Amniotic stem cell (primary cell): ENCODE measurements at places on chromosomes 1 and 21.

DNA sequence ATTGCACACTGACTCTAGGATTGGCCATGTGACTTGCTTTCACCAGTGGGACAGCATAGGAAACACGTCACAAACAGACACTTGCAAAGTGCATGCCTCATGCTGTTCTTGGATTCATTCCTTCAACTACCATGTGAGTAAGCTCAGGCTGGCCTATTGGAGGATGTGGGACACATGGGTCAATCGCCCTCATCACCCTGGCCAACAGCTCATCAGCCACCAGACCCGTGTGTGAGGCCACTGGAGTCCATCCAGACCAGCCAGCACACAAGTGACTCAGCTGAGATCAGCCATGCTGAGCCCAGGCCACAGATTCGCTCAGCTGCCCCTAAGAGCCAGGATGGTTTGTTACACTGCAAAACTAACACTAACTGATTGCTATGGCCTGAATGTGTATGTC is 216.1 kb upstream of the GRIK3 start:
- no peak for DNase-seq

GRCh38 chr1:199784138-199784895 is 243.2 kb upstream of the NR5A2 start:
- DNase-seq: no peak

DNA sequence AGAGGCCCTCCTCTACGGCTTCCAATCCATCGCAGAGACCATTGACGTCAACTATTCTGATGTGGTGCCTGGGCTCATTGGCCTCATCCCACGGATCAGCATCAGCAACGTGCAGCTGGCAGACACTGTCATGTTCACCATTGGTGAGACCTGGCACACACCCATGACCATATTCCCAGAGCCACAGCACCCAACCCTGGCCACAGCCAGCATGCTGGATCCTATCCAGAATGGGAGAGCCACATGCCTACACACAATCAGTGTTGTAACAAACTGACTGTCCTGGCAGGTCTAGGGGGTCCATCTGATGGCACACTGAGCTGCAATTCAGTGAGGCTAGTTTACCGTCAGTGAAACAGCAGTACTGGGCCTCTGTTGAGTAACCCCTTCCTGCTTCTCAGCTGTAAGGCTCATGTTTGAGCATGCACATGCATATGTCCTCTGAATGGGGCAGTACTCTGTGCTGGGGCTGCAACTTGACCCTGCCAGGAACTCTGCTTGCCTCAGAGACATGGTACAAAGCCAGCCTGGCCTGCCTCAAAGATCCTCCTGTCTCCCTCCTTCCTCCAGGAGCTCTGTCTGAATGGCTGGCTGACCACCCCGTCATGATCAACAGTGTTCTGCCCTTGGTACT is 10.8 kb downstream of the IPO13 start:
- no peak for DNase-seq

GRCh38 chr1:207565546-207566468 is 69.8 kb downstream of the CR1 start:
- no peak for DNase-seq

DNA sequence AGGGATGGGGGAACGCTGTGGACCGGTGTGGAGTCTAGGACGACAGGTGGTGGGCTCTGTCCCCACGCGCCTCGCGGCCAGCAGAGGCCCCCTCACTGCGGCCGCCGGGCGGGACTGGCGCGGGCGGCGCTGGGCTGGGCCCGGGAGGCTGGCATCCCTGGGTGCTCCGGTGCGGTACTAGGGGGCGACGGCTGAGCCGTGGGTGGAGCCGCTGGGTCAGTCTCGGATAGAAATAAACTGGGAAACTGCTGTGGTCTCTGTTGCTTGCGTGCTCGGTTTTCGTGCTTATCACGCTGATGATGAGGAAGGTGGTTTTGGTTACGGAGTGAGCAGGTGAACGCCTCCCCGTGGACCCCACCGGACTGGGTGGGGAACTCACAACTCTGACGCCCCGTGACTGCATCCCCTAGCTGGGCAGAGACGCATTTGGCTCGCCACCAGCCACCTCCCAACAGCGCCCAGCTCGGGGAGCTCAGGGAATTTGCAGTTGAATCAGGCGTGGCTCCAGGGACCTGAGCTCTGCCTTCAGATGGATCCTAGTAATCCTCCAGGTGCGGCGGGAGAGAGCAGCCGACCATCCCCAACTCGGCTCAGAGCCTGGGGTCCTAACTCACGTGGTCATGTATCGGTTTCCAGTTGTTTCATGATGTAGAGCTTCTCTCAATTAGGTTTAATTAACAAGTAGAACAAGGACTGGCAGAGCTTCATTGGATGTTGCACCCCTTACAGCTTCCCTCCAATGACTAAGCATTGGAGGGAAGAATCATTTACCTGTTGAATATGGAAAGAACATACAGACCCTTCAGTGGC is 32.1 kb downstream of the HSD17B7 start:
- no peak for DNase-seq

DNA sequence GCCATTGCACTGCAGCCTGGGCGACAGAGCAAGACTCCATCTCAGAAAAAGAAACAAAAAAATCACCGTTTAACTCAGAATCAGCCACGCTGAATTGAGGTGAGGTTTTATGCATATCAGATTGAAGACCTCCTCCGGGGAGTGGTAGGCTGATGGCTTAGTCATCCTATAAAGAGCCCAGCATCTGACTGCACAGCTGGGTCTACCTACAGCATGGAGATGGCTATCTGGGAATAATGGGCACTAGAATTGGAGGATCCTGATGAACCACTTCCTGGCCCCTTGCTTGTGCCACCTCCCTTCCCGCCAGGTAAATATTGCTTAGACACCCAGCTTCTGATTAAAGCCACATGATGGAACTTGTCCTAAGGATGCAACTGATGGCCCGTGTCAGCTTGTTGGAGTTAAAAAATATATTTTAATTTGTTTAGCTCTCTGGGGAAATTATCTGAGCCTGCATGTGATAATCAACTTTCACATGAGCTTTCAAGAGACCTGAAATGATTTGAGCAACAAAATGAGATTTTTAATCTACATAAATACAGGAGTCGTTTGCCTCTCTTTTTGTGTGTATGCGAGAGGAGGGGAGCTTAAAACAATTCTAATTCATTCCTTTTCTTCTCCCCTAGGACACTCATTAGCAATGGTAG is 157.2 kb downstream of the KIF26B start:
- DNase-seq: no peak

- no peak for DNase-seq
Measured at GRCh38 chr1:247180581-247180980, 8.8 kb upstream of the ZNF124 start.

DNA sequence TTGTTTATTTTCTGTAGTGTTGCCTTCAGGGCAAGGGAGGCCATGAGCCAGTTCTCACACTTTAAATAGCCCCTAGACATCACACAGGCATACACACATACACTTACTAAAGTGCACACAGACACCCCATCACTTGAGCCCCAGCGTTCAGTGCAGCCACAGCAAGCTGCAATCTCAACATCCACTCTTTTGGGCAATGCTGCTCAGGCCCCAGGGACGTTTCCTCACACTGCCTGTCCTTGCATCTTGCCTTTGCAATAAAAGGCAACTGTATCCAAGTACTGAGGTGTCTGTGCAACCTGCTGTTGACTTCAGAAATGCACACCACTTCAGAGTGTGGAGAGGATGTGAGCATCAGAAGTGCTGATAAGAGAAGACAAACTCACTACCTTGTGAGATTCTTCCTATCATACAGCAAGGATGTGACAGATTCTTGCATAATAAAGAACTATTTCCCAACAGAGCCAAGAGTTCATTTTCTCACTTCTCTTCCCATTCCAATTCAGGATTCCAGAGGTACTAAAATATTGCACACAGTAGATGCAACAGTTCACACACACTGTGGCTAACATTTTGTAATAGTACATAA is 36.2 kb downstream of the IRF2BP2 start:
- no peak for DNase-seq

- no peak for DNase-seq
Measured at GRCh38 chr1:212158912-212159796, 123.6 kb downstream of the DTL start.

- DNase-seq: no peak
Measured at GRCh38 chr1:90650401-90650800, 66.7 kb downstream of the BARHL2 start.

DNA sequence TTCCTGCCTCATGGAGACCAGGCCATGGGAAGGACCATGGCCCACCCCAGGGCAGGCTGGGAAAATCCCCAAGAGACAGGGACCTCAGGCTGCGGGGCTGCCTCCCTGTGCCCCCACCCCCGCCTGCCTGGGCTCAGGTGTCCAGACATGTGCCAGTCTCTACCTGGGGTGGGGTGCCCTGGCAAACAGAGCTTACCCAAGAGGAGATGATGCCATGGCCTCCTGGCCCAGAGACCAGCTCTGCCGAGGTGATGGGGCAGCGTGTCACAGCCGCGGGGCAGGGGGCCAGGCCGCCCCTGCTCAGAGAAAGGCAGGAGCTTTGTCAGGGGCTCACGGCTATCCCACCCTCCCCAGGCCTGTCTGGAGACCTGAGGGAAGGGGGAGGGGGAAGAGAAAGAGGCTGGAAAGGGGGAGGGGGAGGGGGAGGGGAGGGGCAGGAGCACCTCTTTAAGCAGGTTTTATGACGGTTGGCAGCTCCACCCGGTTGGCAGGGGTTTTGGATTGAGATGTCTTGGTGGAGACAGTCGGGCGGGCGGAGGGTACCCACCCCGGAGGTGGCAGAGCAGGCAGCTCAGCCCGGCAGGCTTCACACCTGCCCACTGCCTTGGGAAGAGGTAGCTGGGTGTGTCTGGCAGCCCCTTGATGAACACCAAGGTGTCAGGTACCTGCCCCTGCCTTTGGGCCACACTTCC is 101.5 kb upstream of the IFFO2 start:
- no peak for DNase-seq

DNA sequence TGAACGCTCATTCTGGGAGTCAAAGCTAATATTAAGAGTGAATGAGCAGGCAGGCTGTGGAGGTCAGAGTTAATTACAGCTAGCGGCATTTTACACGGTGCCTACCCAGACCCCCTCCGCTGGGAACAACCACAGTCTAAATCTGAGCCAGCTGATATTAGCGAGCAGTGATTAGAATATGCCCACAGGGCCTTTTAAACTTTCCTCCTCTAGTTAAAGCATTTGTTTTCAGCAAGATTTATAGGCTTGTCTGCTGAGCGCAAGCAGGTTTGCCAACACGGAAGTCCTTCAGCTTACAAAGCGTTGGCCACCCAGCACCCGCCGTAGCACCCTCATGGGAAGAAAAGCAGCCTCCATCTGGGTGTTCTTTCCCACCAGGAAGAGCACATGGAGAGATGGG is 72.1 kb downstream of the LMX1A start:
- no peak for DNase-seq

GRCh38 chr1:110579460-110579859 is 26.7 kb downstream of the KCNA2 start:
- DNase-seq: no peak

GRCh38 chr1:74681851-74682250 is 8.3 kb upstream of the ERICH3 start:
- no peak for DNase-seq

GRCh38 chr21:15204970-15205286 is 140.1 kb upstream of the NRIP1 start:
- DNase-seq: no peak

GRCh38 chr1:55444667-55445066 is 229.5 kb upstream of the USP24 start:
- DNase-seq: no peak

GRCh38 chr1:183609759-183610452 is 19.6 kb upstream of the NCF2 start:
- no peak for DNase-seq

DNA sequence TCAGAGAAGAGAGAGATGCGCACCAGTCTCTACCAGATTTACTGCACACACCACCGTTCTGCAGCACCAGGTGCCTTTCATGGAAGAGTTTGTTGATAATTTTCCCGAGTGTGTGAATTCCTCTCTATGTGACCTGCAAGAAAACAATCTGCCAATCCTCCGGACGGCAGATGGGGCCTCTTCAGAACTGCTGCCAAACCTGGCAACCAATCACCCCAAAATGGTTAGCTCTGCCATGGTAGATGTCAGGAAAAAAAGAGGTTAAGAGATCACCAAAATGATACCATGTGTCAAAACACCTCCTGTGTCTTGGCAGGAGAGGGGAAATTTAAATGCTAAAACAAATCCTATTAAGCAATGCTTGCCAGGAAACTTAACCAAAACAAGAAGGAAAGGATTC is 96.5 kb downstream of the DAB1 start:
- no peak for DNase-seq

GRCh38 chr1:12215118-12215961 is 14.5 kb upstream of the VPS13D start:
- DNase-seq: no peak

DNA sequence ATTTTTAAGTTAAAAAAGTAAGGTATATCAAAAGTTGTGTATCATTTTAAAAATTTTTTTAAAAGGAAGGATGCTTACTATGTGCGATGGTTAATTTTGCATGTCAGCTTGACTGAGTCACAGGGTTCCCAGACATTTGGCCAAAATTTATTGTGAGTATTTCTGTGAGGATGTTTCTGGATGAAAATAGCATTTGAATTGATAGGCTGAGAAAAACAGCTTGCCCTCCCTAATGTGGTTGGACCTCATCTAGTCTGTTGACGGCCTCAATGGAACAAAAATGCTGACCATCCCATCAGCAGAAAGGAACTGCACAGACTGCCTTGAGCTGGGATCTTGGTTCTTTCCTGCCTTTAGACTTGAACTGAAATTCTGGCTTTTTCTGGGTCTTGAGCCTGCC is 724.5 kb downstream of the NCAM2 start:
- no peak for DNase-seq

DNA sequence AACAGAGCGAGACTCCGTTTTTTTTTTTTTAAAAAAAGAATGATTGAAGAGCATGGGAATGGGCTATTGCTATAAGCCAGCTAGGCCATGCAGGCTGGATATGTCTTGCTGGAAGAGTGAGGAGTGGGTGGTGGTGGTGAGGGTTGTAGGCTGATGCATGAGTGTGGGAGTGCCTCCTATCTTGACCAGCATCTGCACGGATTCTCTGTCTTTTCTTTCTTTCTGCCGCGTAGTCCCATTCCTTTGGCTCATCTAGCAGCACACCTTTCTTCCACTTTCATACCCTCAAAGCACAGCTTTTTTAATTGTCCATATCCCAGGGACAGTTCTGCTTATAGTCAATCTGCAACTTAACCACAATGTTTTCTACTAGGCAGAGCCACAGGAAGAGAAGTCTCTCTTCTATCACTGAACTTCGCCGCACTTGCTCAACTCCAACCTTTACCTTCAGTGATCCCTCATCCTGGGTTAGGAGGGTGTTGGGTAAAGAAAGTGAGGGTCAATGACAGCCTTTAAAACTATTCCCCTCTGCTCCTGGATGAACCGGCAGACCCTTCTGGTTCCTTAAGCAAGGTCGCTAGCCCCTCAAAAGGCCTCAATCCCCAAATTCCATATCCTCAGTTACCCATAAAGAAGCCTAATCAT is 15.2 kb downstream of the ADCY10 start:
- no peak for DNase-seq

GRCh38 chr1:187568067-187568466 is 739.3 kb downstream of the PLA2G4A start:
- no peak for DNase-seq

GRCh38 chr1:65069011-65069565 is 78.9 kb upstream of the AK4 start:
- DNase-seq: no peak

GRCh38 chr1:111214884-111215283 is 12.6 kb upstream of the CHI3L2 start:
- no peak for DNase-seq
